ENCODE measurements at places on chromosomes 2 and 18.

DNA sequence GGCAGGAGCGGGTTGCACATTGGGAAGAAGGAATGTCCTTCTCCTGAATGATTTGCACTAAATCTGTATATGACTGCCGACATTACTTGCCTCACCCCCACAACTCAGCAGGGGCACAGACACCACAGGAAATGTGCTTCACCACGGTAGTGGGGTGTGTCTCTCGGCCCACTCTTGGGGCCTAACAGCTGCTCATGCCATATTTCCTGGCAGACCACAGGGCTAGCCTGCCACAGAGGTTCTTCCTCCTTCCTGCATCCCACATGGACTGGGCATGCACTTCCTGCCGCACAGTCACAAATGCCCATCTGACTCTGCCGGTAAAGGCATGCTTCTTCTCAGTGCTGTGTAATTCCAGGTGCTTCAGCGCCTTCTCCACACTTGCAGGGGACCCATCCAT, 10.3 kb upstream of the PAPOLG start:
- DNase-seq, result no peak

DNA sequence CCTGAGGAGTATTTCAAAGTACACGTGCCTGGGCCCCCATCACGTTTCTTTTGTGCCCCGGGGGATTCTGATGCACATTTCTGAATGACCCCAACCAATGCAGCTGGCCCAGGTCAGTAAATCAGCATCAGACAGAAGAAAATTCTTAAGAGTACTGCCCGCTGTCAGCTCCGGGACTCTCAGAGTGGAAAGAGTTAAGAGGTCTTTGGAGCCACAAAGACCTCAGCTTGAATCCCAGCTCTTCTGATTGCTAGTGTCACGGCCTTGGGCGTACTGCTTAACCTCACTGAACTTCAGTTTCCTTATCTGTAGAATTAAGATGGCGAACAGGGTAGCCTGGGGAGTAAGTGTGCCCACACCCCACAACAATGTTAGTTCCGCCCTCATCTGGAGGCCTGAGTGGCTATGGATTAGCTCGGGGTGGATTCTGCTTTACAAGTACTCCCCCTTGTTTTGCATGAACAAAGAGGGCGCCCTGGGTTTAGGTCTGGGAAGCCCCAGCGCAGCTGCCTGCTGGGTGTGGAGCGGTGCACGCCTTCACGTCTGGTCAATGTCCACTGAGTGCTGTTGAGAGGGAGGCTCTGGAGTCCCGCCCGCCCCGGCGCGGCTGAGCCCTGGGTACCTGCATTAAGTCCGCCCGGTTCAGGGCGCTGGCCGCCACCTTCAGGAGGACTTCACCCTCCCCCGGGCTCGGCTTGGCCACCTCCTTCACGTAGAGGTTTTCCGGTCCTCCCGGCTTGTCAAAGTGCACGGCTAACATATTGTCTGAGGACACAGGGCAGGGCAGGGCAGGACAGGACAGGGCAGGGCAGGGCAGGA, 858 bp downstream of the TP53I3 start:
- no peak for DNase-seq

GRCh38 chr2:192885569-192886160, 690.9 kb upstream of the TMEFF2 start:
- no peak for DNase-seq

GRCh38 chr2:102106133-102106556, 36.4 kb upstream of the IL1R1 start:
- no peak for DNase-seq

DNA sequence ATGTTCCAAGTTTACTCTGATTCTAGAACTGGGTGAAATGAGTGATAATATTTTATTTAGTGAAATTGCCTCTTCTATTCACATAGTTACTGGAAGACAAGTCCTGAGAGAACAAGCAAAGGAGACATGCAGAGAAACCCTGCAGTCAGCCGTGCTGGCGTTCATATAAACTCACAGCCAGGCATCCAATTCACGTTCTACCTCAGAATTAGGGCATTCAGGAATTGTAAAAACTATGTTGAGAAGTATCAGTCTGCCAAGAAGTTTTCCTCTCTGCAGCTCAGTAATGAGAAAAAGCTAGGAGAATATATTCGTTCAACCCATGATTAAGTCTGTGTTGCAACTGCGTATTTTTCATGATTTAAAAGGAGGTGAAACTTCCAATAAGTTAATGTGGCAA, 156.2 kb upstream of the DSEL start:
- DNase-seq, result no peak

DNA sequence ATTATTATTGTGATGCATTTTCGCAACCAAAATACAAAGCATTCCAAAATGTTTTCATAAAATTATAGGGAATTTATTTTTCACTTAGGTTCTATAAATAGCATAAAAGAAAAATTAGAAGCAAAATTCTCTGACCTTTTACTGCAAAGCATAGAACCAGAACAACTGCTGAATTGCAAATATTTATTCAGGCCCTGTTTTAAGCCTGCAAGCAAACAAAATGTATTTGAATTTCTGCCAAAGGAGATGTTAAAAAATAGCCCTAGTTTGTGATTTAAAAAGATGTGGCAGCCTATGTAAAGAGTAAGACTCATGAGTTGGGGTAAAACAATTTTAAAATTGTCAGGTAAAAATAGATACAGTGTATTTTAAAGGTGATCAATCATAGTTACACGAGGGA, 138.1 kb downstream of the KCNJ3 start:
- no peak for DNase-seq

DNA sequence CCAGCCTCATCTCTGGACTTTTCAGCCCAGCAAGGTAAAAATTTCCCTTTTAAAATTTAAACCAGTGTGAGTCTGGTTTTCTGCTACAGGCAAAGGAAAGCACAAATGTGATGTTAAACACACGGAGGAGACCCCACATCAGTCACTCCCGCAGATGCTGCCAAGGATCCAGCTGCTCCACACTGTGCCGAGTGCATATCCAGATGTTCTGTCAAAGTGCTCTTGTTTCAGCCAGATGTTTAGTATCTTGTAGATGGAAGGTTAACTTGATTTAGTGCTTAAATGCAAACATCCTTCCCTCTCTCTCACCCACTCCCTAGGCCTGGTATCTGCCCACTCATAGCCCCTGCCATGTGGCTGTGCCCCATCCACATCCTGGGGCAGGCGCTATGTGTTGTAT, 15.8 kb upstream of the ATOH8 start:
- DNase-seq, result no peak

DNA sequence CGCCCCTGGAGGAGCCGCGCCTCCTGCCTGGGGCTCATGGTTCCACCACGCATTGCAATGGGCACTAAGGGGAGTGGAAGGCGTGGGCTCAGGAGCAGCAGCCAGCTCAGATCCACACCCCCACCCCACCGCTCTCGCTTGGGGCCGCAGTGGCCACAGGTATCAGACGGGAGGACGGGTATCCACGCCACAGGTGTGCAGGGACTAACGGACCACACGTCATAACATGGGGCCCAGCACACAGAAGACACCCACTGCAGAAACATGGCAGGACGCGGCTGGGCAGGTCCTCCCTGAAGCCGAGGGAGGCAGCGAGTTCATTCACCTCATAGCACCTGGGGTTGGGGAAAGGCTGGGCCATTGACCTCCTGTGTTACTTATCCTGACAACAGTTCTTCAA, 13.0 kb downstream of the HDAC4 start:
- no peak for DNase-seq

DNA sequence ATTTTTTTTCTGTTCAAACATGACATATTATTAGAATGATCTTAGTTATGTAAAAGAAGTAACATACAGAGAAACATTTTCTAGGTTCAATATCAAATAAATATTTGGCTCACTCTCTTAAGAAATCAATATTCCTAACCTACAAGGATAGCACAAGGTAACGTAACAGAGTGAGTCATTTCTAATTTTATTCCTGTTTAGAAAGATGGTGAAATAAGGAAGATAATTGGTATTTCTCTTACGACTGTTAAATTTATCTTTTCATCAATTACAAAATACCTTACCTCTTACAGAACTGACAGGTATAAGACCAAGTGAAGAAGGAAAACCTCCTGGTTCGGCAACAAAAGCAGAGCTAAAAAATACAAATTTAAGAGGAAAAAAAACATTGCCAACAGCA, 45.1 kb downstream of the PRELID3A start:
- no peak for DNase-seq

GRCh38 chr2:168543935-168544334, 87.9 kb downstream of the CERS6 start:
- DNase-seq, result no peak

DNA sequence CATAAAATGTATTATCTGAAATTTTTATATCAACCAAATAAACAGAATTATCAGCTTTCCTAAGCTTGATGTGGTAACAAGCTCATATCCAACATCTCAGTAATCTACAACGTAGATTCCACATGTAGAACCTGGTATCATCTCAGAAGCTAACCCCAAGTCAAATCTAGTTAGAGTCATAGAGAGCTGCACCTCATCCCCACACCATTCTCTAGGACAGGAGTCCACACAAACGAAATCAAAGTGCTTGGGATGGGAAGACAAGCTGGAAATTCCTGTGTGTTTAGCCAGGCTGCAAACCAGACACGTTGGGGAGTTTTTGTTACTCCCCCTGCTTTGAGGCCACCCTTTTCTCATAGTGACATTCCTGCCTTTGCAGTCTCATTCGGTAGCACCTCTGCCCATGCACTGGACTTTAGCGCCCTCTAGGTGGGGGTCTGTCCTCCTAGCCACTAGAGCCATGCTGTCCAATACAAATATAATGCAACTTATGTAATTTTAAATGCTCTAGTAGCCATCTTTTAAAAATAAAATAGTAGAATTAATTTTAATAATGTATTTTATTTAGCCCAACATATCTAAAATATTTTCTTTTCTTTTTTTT, 28.1 kb upstream of the SATB2 start:
- DNase-seq, result no peak

DNA sequence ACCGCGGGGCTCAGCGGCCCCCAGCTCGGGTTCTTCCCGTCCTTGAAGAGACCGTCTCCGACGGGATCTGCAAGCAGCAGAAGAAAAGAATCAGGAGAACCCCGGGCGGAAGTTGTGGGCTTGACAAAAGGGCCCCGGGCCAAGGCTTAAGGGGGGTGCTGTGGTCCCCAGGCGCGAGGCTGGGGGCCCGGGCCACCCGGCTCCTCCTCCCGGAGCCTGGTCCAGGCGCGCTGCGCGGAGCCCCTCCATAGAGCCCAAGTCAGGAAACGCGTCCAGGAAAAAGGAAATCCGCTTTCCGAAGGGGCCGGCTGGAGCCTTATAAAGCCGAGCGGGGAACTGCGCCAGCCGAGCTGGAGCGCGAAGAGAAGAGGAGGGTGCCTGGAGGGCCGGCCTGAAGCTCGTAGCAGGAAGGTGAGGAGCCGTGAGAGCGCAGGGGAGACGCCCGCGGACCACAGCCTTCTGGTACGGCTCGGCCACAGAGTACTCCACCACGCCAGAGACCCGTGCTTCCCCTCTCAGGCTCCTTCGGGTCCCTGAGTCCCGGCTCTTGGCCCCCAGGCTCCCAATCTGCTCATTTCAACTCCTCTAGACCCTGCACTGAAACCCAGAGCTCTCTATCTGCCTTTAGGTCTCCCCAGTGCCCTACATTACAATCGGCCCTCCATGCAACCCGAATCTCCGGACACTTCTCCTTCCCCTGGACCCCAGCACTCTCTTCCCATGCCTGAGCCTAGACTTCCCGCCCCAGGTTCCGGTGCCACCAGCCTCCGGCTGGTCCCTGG, 554 bp downstream of the FEV start:
- DNase-seq, result no peak

- no peak for DNase-seq
Measured at GRCh38 chr2:13686262-13686661, 946.3 kb upstream of the LRATD1 start.

DNA sequence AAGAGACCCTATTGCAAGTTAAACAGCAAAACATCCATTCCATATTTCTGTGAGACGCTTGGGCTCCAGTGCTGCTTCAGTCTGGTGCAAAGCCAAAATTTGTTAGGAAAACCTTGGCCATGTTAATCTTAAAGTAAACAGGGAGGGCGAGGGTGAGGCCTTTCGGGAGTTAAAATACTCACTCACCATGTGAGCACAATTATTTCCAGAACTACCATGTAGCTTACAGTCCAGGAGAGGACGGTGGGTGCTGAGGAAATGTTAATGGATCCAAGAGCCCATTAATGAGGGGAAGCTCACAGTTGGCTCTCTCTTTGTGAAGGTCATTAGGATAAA, 286.4 kb downstream of the SLC8A1 start:
- DNase-seq, result no peak

GRCh38 chr2:58107803-58108710, 61.5 kb downstream of the VRK2 start:
- no peak for DNase-seq

GRCh38 chr2:76812156-76812555, 710.0 kb downstream of the LRRTM4 start:
- DNase-seq, result no peak

GRCh38 chr2:149625671-149626070, 38.1 kb upstream of the MMADHC start:
- DNase-seq, result no peak

- no peak for DNase-seq
Measured at GRCh38 chr2:39511605-39512433, 74.7 kb upstream of the MAP4K3 start.

DNA sequence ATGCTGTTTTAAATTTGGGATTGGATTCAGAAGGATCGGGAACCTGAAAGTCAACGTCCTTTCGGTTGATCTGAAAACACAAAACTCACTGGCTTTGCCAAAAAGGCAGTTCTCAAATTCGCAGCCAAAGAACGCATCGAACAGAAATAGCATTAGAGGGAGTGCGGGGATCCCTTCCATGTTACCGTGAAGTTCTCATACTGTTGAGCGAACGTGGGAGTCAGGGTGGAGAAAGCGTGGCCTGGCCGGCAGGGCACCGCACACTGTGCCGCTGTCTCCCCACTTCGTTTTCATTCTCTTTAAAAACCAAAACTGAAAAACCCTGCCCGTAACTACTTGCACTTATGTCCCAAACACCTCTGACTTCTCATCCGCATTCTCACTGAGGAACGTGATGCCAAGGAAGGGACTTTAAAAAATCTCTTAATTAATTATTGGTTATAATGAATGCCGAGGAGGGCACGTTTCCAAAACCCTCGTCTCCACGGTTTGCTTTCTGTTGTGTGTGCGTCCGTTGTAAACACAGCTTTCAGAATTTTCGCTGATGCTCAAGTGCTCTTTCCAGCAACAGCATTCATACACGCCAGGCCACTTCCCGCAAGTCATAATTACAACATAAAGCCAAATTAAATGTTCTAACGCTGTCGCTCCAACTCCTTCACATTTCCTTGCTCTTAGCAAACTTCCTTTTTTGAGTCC, 60.9 kb upstream of the TWIST2 start:
- no peak for DNase-seq

GRCh38 chr18:8657873-8658470, 47.4 kb upstream of the MTCL1 start:
- DNase-seq, result no peak

GRCh38 chr2:174858745-174859144, 94.5 kb upstream of the CHRNA1 start:
- DNase-seq, result no peak

GRCh38 chr18:74508366-74508765, 12.2 kb downstream of the CNDP2 start:
- DNase-seq, result no peak

- DNase-seq, result no peak
Measured at GRCh38 chr2:153786016-153786415, 85.7 kb upstream of the GALNT13 start.
